ENCODE measurements at places on chromosomes 1 and 21.

DNA sequence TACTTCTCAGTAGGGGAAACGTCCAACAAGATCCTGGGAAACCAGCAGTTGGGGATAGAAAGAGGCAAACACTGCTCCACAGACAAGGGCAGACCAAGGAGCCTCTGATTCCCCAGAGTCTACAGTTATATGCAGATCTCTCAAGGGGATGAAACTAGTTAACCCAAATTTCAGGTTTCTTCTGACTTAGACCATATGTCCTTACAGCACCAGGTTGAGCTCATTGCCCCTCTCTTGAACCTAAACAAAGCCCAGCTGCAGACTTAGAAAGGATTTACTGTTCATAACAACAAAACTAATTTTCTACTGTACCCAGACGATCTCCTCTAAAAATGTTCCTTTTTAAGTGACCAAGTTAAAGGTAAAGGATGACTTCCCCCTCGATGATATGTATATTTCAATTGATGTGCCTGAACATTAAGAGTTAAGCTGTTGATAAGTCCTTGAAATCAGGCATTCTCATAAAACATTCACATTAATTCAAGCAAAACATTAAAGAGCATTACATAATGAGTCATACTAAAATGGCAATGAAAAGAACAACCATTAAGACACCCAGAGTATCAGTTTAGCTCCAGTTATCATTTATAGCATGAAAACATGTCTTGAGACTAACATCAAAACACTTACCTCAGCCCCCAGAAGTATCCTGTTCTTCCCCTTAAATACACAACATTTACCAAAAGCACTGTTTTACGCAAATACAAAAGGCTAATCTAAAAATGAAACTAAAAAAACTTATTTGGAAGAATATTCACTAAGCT lies 24.1 kb downstream of the SMYD3 start:
- DNase-seq, result no peak

DNA sequence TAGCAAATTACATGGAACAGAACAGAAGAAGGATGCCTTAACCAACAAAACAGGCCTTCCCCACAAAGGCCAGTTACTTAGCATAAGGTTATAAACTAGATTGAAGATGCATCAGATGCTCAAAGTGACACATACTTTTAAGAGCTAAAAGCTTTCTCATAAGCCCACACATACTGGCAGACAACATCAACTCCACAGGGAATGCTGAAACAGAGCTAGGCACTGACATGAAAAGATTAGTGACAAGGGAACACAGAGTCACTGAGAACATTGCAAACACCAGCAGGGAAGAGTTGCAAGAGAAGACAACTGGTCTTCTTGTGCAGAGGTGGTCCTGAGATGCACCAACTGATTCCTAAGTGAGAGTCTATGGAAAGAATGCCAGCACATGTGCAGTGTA lies 6.9 kb downstream of the TTC13 start:
- DNase-seq, result no peak

- no peak for DNase-seq
These were observed 300.8 kb downstream of the RRAGC start for GRCh38 chr1:38558500-38559445.

DNA sequence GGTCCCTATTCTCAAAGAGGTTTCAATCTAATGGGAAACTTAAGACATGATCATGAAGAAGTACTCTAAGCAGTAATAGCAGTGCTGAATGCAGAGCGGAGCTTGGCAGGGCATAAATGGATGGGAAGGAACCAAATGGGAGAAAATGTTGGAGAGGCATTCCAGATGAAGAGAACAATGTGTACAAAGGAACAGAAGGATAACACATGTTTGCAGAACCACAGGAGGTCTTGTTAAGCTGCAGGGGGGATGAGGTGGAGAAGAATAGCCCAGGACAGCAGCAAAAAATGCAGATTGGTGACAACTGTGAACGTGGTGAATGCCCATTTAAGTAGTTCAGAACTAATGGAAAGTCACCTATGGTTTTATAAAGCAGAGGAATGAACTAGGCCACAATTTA lies 99.1 kb downstream of the ASTN1 start:
- DNase-seq, result no peak

DNA sequence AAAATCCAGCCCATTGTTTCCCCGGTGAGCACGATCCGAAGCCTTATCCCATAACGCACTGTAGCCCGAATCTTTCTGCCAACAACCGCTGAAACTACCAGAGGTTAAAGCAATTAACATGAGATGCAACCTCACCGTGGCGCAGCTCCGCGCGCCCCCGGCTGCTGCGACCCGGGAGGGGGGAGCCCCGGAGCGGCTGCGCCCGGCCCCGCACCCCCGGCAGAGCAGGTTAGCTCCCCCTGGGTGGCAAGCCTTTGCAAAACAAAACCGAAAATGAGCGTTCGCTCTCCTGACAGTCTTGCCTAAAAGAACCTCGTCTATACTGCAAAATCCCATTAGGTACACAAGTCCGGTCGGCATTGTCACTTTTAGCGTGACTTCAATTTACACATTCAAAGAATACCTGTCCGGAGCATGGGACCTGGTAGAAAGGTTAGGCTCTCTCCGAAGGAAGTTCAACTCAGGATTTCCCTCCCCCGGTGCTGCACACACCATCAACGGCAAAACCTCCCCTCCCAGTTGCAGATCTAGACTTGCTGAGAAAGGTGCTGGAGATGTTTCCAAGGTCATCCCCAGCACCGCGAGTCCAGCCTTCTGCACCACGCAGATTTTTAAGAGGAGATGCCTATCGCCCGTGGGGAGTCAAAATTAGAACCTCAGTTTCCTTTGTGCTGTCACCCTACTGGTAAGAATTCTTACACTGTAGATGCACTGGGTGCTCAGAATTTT lies 107.5 kb downstream of the ZNF281 start:
- peak; percentile 13 for DNase-seq

DNA sequence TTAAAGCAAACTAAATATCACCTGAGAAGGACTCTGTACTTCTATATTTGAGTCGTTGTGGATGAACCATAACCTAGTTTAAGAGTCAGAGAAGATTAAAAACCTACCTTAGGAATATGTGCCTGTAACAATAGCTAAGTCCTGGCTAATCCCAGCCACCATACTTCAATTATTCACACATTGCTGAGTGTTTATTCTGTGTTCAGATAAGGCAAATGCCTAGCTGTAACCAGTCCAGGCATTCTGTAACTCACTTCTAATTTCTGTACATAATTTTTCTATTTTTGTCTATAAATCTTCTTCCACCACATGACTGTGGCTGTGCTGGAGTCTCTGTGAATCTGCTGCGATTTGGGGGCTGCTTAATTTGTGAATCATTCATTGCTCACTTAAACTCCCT lies 441.9 kb upstream of the ADAMTS5 start:
- no peak for DNase-seq

DNA sequence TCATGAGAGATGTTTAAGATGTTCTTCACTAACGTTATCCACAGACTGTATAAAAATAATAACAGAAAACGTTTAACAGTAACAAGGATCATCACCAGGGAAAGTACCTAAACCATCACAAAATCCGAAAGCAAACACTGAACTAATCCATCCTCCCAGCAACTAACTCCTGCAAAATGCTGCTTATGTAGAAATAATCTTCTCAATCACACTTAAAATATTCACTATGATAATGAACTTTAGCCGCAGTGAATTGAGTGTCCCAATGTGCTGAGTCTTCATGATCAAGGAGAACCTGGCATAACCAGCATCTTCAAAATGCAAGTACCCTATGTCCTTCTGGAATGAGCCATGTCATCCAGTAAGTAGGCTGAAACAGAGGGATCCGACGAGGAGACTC lies 166.1 kb downstream of the LTN1 start:
- no peak for DNase-seq

GRCh38 chr1:119447344-119448126 lies 32.6 kb downstream of the HSD3B2 start:
- no peak for DNase-seq

DNA sequence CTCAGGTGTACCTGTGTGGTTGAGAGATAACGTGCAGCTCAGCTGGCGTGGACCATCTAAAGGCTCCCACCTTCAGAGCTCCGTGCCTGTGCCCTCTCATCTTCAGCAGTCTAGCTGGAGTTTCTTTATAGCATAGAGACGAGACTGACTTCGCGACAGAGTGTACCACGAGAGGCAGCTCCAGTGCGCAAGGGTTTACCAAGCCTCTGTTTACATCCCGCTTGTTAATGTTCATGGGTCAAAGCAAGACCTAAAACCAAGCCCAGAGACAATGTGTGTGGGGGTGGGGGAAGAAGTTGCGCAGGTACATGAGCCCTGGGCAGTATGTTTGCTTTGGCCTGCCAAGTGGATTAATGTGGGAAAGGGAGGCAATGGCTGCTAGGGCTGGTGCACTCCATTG lies 15.6 kb downstream of the RHOU start:
- DNase-seq, result no peak

DNA sequence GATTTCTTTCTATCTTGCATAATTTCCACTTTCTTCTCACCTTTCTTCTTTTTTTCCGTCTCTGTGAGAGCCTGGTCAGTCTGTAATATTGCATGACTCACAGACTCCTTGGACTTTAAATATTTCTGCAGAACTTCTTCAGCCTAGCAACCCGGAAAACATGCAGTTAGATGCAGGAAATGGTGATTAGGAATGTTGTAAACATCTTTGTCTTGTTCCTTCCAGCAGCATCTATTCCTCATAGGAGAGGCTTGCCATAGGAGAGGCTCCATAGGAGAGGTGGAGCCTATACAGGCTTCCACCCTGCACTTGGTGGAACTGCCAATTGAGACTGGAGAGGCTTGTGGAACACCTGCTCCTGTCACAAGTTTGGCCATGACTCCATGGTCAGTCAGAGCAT lies 10.0 kb downstream of the GBP5 start:
- no peak for DNase-seq

- DNase-seq, result no peak
These were observed 6.8 kb downstream of the TRNP1 start for GRCh38 chr1:27000090-27000816.

- peak; percentile 35 for DNase-seq
These were observed 784 bp upstream of the KCND3 start for GRCh38 chr1:111990026-111990877.

GRCh38 chr21:44708213-44708865 lies 3.0 kb downstream of the TSPEAR start:
- no peak for DNase-seq

DNA sequence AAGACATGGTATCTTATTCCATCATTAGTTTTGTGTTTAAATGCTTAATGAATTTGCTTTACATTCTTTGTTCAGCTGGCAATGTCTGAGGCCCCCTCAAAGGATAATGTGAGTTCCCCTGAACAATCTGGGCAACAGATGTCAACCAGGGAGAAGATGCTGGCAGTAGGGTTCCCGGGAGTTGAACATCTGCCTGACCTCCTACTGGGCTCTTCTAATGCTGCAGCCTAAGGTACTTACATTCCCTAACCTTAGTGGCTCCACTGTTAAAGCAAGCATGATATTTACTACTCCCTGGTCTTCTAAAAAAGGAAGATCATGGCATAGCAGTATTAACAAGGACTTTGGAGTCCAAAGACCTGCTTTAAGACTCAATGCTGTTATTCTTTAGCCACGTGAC lies 574.9 kb upstream of the NR5A2 start:
- no peak for DNase-seq

- DNase-seq, result no peak
These were observed 1291.5 kb upstream of the B3GALT2 start for GRCh38 chr1:194477908-194478307.

DNA sequence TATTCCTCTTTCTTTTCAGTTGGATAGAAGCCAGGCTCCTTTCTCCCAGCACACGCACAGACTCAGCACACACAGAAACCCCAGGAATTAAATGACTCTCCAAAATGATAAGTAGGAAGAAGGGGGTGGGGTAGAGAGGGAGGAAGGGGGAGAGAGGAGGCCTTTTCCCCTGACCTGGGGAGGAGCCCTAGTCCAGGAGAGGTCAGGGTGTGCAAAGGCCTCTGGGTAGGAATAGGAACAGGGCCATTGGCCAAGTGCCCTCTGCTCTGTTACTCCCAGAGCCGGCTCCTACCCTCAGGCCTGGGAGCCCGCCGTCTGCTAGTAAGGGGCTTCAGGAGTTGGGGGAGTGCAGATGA lies 35.6 kb upstream of the PUM1 start:
- no peak for DNase-seq

- no peak for DNase-seq
These were observed 345.9 kb downstream of the FAM72C start for GRCh38 chr1:143625886-143626285.

- no peak for DNase-seq
These were observed 364.9 kb downstream of the MATN1 start for GRCh38 chr1:30358500-30358899.

GRCh38 chr1:94579876-94580294 lies 38.3 kb upstream of the F3 start:
- DNase-seq, result no peak

GRCh38 chr1:40411294-40411693 lies 37.8 kb downstream of the SMAP2 start:
- DNase-seq, result no peak

- DNase-seq, result no peak
These were observed 80.6 kb downstream of the LBR start for GRCh38 chr1:225347123-225347683.

GRCh38 chr1:207032528-207033017 lies at the start of gene C1orf116:
TSS of gene C1orf116 (minus strand) at chr1:207032756. CDS start at chr1:207027598, 5,158 bp downstream.
- no peak for DNase-seq

DNA sequence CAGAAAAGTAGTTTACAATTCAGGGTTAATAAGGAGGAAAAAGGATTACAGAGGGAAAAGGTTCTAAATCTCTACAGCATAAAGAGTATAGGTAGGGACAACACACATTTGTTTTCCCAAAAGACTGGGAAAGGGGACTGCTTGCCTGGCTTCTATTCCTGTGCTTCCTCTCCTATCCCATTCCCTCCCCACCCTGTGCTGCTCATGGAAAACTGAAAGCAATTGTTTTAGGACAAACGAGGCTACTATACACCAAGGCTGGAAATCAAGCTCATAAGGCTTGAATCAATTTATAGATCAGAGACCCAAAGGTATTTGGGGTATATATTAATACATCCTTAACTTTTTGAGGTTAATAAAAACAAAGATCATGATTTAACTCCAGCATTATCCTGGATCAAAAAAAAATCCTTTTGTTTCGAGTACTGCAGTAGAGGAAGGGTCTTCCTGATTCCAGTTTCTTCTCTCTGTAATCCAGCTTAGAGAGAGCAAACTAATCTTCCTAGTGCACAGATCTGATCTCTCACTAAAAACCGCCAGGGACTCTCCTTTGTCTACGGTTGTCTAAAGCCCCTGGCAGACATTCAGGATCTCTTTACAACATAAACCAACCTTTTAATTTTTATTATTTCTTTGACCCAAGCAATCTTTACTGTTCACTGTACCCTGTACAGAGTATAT lies 37.4 kb upstream of the A3GALT2 start:
- no peak for DNase-seq

GRCh38 chr1:212313616-212314015 lies 28.4 kb downstream of the PPP2R5A start:
- DNase-seq, result no peak

Measured in NCI-H1930 (cell line).